ENCODE measurements at places on chromosomes 12 and 14.

- DNase-seq, result no peak
Measured at GRCh38 chr12:106644335-106645073, 61.7 kb downstream of the RFX4 start.

DNA sequence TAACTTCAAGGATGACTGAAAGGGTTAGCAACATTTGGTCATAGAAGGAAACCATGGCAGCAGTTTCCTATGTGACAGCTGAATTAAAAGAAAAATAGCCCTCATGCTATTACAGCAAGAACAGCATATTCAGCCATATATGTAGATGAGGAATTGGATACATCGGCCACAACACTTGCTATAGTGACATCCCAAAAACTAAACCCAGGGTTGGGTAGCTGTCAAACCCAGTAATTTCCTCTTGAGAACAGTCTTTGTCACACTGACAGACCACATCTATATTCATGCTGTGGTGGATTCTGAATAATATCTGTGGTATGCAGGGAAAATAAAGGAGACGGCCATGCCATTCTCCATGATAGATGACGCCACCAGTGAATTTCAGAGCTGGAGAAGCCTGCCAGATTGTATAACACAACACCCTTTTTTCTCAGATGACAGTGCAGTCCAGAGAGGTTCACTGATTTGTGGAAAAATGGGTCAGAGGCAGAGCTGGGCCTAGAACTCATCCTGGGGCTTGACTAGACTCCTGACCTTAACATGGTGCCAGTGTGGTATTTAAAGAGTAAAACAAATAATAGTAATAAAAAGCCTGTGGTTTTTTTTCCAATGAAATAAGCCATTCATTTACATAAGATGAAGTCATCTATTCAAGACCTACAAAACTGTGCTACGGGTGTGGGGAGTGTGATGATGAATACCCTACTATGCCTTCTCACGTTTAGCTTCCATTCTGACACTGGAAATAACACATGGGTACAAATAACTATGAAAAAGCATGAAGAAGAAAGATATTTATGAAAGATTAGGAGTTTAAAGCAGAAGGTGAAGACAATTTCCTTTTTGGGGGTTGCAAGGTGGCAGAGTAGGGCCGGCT, 32.3 kb downstream of the EFCAB11 start:
- no peak for DNase-seq

DNA sequence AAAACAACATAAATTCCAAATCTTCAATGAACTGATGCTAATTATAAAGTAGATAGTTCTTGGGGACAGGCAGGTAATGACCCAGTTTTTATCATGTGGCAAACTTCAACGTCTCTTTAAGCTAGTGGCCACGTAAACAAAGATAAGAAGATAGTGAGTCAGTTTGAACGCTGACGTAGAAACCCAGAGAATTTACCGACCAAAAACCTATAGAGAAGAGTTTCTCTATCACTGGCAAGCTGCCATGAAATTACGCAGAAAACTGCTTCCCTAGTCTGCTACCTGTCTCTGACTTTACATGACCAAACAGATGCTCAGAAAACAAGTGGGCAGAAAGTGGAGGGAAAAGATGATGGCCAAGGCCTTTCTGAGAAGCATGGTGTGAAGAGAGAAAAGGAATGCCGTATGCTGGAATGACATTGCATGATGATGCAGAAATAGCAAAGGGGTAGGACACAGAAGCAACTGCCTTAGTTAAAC, 136.3 kb downstream of the ITPR2 start:
- DNase-seq, result no peak

- no peak for DNase-seq
Measured at GRCh38 chr12:12474471-12474928, 88.2 kb downstream of the DUSP16 start.

- DNase-seq, result no peak
Measured at GRCh38 chr14:32259368-32260013, 56.4 kb upstream of the RNU6-8 start.

GRCh38 chr14:99805757-99806439, 12.7 kb downstream of the EML1 start:
- DNase-seq, result no peak

DNA sequence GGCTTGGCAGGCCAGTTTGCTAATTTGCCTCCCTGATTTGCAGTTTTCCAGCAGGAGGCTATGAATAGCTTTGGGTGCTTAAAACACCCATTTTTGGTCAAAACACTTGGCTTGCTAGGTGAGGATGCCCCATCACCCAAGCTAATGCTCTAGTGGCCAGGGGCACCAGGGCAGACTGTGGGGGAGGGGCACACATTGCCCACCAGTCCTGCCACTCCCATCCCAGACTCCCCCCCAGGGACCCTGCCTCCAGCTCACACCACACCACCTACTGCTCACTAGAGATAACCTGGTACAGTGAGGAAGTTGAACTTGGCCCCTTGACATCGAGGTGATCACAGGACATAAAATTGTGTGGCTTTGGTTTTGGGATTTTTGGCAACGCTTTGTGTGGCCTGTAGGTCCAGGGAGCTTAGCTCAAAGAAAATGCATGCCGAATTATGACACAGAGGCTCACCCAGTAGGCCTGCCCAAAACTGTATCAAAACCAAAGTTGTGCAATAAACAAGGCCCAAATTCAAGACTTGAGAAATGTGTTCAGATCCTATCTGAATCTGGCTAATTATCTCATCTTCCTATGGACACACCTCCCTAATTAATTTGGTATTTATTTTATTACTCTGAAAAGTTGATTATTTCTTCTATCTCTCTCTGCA, 4.3 kb downstream of the NUAK1 start:
- DNase-seq, result no peak

DNA sequence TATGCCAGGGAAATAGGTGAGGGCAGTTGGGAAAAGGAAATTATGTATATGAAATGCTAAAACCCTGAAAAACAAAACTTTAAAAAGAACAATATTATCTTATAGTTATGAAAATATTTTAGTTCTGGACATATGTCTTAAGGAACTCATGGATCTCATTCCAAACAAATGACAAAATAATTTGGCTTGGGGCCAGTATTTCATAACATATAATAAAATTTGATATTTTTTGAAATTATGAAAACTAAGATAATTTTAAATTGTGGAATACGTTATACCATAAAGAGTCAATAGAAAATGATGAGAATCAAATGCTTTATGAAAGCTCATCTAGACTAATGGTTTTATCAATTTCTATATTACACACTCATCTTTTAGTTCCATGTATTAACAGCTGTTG, 173.8 kb upstream of the DCN start:
- no peak for DNase-seq

Measured in left hindlimb (tissue), 1 donor.